ENCODE measurements at places on chromosomes 6 and 20.

- no peaks in the 10 kb centered on the region for H3K4me1 ChIP-seq
- no peak for DNase-seq
- no peak overlapping the region for H3K4me3 ChIP-seq
- H3K27ac ChIP-seq, result no peak overlapping the region
Measured at GRCh38 chr20:50130356-50130723, 17.4 kb upstream of the UBE2V1 start.

- no peak overlapping the region for H3K27ac ChIP-seq
- H3K4me3 ChIP-seq, result no peak overlapping the region
Measured at GRCh38 chr6:37791156-37791919, 28.2 kb upstream of the ZFAND3 start.

DNA sequence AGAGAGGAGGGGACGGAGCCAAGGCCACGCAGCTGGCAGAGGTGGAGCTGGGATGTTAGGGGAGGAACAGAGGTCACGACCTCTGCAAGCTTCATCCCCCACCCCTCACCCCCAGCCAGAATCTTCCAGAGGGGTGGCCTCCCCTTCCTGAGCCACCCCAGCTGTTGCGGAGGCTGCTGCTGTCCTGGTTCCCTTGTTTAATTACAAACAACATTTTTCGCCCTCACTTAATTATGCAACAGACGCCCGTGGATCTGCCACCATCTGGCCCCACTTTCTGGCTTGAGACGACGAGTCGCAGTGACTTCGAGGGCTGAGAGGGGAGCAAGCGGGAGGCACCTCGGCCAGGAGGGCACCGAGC lies 153.7 kb upstream of the PTPN1 start:
- H3K36me3 ChIP-seq, result no peaks in the 10 kb centered on the region
- H3K27me3 ChIP-seq, result no peaks in the 10 kb centered on the region
- no peak overlapping the region for H3K4me3 ChIP-seq
- H3K27ac ChIP-seq, result no peak overlapping the region

DNA sequence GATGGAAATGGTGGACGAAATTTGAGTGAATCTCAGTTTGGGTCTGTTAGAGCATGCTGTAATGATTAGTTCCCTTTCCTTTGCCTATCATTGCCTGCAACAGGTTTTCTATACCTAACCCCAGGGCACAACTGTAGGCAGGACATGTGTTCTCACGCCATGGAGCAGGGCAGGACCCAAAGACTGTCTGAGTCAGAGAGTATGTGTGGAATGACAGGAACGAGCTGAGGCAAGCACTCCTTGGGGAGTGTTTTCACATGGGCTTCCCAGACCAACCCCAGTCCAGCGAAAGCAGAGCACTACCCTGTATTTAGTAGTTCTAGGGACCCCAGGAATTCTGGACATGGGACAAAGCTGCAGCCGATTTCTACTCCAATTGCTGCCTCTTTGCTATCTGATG lies 234.2 kb downstream of the HACE1 start:
- H3K36me3 ChIP-seq, result no peaks in the 10 kb centered on the region
- no peaks in the 10 kb centered on the region for H3K4me1 ChIP-seq
- H3K4me3 ChIP-seq, result no peak overlapping the region
- H3K27ac ChIP-seq, result no peak overlapping the region
- DNase-seq, result no peak

DNA sequence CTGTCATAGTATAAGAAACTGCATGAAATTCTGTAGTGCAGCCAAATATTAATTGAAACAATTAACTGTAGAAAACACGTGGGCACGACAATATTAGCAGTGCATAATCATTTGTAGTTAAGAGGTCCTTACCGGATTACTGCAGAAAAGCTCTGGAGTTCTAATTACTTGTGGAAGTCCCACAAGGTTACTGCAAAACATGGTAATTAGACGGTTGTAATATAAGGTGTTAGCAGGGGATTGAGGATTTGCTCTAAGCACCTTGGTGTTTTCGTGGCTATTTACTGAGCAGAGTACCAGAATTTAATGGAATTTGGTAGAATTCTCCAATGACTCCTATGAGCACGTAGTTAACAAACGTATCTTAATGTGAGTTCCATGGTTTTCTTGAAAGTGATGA lies 473.6 kb upstream of the AGPAT4 start:
- no peaks in the 10 kb centered on the region for H3K36me3 ChIP-seq
- H3K4me3 ChIP-seq, result no peak overlapping the region
- H3K4me1 ChIP-seq, result no peaks in the 10 kb centered on the region
- no peak overlapping the region for H3K27ac ChIP-seq
- DNase-seq, result no peak

DNA sequence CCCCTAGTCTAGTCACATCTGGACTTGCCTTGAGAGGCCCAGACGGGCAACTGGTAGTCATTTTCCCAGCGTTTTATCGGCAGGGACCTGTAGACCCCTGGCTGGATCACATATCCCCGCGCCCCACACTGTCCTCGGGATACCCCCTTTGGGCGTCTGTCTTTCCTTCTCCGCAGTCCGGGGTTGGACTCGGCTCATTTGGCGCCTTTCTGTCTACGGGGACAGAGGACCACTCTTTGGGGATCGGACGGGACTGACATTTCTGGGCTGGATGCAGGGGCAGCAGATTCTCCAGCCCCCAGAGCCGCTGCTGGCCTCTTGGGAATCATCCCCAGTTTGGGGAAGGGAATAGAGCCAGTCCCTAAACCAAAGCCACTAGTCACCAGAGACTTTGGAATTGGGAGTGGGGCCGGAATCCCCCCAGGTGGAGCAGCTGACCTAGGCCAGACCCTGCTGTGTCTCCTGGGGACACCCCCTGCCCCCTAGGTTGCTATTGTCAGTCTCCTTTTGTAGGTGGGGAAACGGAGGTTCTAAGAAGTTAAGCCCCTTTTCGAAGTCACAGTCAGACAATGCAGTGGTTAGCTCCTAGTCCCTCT lies 734 bp downstream of the FAM110A start:
- peaks cover 4% of the 10 kb centered on the region for H3K36me3 ChIP-seq
- H3K4me1 ChIP-seq, result peaks cover 51% of the 10 kb centered on the region
- peak overlapping the region; percentile 80 for H3K4me3 ChIP-seq
- DNase-seq, result no peak
- H3K27me3 ChIP-seq, result no peaks in the 10 kb centered on the region
- H3K27ac ChIP-seq, result peak overlapping the region; percentile 94

- H3K4me1 ChIP-seq, result no peaks in the 10 kb centered on the region
- no peak overlapping the region for H3K4me3 ChIP-seq
- DNase-seq, result no peak
Measured at GRCh38 chr6:20302702-20303251, 90.5 kb upstream of the MBOAT1 start.

DNA sequence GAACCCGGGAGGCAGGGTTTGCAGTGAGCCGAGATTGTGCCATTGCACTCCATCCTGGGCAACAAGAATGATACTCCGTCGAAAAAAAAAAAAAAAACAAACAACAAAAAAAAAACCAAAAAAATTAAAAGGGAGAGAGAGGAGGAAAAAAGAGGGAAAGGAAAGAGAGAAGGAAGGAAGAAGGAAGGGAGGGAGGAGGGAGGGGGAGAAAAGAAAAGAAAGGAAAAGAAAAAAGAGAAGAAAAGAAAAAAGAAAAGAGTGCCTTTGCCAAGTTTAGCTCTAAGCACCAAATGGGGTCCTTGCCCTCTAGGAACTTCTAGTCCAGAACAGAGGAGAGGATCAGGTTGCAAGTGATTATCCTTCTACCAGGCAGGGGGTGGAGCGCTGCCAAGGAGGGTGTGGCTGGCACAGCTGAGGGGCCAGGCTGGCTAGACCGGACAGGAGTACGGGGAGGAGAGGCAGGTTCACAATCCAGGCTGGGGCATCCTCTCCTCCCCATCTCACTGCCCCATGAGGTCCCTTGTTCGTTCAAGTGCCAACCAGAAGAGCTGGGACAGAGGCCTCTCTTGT lies 19.1 kb downstream of the GNAS start:
- H3K36me3 ChIP-seq, result no peaks in the 10 kb centered on the region
- no peak overlapping the region for H3K4me3 ChIP-seq
- no peaks in the 10 kb centered on the region for H3K4me1 ChIP-seq
- DNase-seq, result no peak
- no peaks in the 10 kb centered on the region for H3K27me3 ChIP-seq
- no peak overlapping the region for H3K27ac ChIP-seq

GRCh38 chr6:31268836-31269235 lies 3.1 kb downstream of the HLA-C start:
- H3K27ac ChIP-seq, result peak overlapping the region; percentile 51
- H3K4me3 ChIP-seq, result peak overlapping the region; percentile 89
- DNase-seq, result no peak
- peaks cover 48% of the 10 kb centered on the region for H3K4me1 ChIP-seq
- no peaks in the 10 kb centered on the region for H3K27me3 ChIP-seq

DNA sequence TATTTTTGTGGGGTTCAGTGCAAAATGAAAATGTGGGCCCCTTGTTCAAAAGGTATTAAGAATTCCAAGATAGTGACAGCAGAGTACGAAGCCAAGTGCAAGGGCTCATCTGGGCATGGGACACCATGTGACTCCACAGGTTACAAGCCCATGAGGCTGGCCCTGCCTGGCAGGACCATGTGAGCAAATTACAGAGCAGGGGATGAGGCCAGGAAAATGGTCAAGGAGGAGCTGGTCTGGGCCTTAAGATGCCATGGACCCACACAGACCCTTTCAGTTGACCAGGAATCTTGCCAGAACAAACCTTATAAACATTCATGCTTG lies 86.9 kb downstream of the SNX5 start:
- DNase-seq, result no peak
- H3K36me3 ChIP-seq, result no peaks in the 10 kb centered on the region
- no peaks in the 10 kb centered on the region for H3K27me3 ChIP-seq
- no peak overlapping the region for H3K4me3 ChIP-seq

DNA sequence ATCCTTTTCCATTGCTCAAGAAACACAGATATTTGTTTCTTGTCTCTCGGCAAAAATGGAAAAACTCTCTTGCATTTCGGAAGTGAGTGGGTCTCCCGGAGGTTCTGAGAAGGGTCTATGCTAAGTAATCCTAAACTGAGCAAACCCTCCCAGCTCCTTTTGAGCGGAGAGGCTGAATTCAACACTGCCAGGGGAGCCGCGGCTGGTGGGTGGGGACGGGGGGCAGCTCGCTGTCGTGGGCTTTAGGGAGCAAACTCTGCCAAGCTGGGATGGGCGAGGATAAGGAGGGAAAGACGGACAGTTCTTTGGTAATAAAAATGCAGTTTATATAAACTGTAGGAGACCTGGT lies 211.4 kb downstream of the FOXC1 start:
- no peak overlapping the region for H3K27ac ChIP-seq
- H3K36me3 ChIP-seq, result no peaks in the 10 kb centered on the region
- no peaks in the 10 kb centered on the region for H3K27me3 ChIP-seq
- DNase-seq, result no peak

DNA sequence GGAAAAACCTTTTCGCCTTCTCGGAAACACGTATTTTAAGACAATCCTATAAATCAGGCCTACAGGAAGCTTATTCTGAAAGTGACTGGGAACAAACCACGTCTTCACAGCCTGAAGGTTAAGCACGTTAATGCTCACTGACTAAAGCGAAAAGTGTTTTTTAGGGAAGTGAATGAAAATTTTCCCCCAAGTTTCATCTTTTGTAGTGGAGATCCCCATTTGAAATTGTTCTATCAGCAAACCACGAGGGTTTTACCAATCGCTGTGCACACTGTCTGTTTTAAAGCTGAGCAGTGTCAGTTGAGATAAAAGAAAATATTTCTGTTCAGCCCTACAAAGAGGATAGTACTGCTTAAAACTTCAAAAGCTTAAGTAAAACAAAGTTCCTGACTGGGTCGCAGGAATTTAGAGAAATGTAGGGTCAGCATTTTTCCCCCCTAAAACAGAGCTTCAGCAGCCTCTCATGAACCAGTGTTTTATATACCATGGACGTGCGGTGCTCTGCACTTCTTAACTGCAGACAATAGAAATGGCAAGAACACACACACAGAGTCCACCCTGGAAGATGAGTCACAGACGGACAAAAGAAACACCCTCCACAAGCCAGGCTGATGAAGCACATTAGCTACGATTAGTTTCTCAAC lies 34.9 kb downstream of the SLC22A23 start:
- no peaks in the 10 kb centered on the region for H3K4me1 ChIP-seq
- no peaks in the 10 kb centered on the region for H3K36me3 ChIP-seq
- H3K27me3 ChIP-seq, result peaks cover 3% of the 10 kb centered on the region
- no peak overlapping the region for H3K4me3 ChIP-seq
- no peak for DNase-seq

DNA sequence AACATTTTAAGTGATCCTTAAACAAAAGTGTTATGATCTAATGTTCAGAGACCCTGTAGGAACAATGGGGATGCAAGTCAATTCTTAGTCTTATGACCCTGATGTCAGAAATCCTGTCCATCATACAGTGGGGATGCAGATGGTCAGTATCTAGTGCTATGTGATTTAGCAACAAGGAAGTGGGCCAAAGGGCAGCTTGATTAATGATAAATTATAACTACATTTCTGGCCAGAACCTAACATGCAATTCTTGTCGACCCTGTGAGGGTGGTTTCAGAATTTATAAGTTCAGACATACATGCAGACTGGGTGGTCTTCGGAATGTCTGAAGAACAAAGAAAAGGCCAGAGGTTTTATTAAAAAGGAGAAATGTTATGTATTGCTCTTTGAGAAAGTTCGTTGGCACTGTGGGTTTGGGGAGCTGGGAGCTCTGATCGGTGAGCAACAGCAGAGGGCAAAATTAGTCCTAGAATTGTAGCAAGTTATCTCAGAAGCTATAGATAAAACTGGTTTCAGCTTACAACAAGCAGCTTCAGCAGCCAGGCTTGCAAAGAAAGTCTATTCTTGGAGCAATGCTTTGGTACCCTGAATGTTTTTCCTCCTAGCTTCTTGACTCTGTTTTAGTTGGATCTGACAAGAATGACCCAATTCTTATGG lies 50.8 kb downstream of the RPF2 start:
- no peaks in the 10 kb centered on the region for H3K4me1 ChIP-seq
- no peak overlapping the region for H3K4me3 ChIP-seq

DNA sequence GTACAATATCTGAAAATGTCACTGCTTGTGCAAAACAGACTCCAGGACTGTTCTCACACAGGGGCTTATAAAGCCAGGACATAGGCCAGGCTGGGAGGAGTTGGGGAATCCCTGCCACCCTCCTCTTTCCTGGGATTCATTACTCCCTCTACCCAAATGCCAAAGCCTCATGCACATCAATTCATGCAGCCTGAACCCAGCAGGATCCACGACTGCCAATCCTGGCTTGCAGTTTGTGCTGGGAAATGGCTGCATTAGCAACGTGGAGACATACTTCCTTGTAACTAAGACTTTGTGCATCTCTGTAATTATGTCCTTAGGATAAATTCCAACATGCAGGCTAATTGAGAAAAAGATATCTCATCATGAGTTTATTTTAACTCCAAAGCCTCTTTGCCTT lies 143.8 kb downstream of the SYCP2 start:
- H3K4me1 ChIP-seq, result no peaks in the 10 kb centered on the region
- H3K4me3 ChIP-seq, result no peak overlapping the region
- peaks cover 3% of the 10 kb centered on the region for H3K27me3 ChIP-seq
- no peaks in the 10 kb centered on the region for H3K36me3 ChIP-seq
- DNase-seq, result no peak
- H3K27ac ChIP-seq, result no peak overlapping the region

GRCh38 chr20:39700528-39700927 lies 738.4 kb downstream of the DHX35 start:
- H3K4me3 ChIP-seq, result no peak overlapping the region
- no peak for DNase-seq
- no peak overlapping the region for H3K27ac ChIP-seq
- no peaks in the 10 kb centered on the region for H3K27me3 ChIP-seq
